Activated CD4-positive, alpha-beta T cell treated with anti-CD3 and anti-CD28 coated beads, Interleukin-10, Interleukin-2, amounts not matched to agents 100 ng/mL and 50 ng/mL, durations not matched to agents 16 hours and 8 hours (primary cell): ENCODE measurements at places on chromosomes 5 and 9.

DNA sequence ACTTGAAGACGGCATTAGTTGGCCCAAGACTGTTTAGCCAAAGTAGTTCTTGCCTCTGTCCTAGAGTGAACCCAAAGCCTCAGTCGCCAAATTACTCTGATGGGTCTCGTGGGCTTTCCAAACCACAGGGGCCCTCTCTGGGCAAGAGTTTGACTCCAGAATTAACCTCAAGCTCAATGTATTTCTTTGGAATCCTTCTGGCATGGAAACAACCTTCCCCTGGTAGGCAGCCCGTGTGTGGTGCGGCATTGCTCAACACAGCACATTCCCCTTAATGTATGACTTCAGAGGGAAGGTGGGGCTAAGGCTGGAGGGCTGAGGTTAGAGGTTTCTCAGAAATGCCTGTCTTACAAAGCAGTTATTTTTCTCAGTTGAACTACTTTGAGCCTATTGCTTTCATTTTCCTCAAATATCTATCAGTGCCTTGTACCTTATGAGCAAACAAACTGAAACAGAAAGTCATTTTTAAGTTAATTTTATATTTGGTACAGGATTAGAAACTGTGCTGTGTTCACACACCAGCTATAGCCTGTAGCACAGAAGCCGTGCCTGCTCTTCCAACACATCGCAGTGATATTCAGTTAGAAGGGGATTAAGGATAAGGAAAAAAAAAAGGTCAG is 123.9 kb upstream of the HAPLN1 start:
- DNase-seq: peak; percentile 65

DNA sequence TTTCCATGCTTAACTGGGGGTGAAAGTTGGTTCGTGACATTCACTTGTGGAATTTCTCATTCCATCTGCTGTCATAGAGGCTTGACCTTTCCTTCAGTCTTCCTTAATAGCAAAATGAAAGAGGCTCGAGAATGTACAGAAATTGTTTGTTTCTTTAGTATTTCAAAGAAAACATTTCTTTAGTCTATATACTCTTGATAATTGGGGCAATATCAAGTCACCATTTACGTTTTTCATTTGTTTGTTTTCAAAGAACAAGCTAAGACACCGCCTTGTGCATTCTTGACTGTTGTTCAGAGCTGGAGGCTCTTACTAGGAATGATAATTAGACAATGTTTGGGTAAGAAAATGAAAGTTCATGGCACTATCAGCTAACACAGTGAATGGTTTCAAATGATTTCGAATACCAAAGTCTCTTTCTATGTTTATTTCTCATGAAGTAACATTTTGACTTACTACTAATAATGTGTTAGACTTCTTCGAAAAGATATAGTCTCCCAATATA is 835.4 kb downstream of the SEMA5A start:
- DNase-seq: no peak

DNA sequence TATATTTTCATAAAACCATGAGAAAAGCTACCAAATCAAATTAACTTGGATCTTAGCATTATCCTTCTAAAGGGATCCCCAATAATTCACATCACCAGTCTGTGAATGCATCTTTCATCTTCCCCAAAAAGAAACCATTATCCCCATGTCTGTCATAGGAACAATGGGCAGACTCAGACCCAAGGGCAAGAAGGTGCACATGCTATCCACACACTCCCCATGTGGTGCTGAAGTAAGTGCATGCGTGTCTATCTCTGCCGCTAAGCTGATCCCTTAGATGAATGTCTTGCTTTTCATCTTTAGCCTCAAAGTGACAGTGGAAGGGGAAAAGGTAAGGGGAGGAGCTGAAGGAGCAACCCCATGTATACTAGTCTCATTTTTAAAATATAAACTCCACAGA is 10.2 kb downstream of the SPOCK1 start:
- no peak for DNase-seq

DNA sequence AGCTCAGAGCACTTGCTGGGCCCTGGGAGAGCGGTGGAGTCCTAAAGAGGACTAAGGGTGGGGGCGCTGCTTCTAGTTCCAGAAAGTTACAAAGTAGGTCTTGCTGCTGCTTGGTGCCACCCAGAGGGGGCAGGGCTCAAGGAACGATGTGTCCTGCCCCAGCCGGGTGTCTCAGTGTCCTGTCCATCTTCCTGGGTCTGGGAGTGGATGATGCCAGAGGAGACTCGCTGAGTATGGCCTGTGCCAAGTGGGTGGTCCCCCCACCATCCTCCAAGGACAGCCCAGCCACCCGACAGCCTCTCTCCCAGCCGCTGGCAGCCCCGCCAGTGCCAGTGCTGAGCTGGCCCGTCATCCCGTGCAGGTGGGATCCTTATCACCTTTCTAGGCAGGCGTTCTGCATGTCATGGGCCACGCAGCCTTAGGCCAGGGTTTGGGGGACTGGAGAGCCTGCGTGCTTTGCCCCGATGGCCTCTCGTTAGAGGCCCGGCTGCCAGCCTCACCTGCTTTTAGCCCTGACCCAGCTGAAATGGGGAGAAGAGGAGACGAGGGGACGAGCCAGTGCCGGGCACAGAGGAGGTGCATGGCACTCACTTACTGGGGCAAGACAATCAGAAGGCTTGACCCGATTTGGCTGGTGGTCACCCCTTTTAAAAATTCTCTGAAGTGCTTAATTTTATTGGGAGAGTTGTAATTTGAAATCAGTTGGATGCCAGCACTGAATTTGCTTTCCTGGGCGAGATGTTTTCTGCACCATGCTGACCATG is 5.6 kb downstream of the WNK2 start:
- DNase-seq: no peak

GRCh38 chr5:77282337-77283027 is 72.0 kb downstream of the PDE8B start:
- no peak for DNase-seq

- no peak for DNase-seq
Observed at GRCh38 chr5:759781-760362, 24.7 kb downstream of the ZDHHC11B start.
